ENCODE measurements at places on chromosomes 16 and 17. TPM values are rescaled to one million over a fixed set of nuclear protein-coding genes. Genes with fewer than 3 reads are reported as not detected.

MRPL38 gene
- total RNA-seq: 36.8 TPM

KRTAP4-6 gene
- total RNA-seq: not detected

HOXB3 gene
- total RNA-seq: 17.7 TPM

UMOD gene
- total RNA-seq: not detected

KRT31 gene
- total RNA-seq: not detected

CFAP97D1 gene
- total RNA-seq: not detected

MYOCD gene
- 2.0 TPM for total RNA-seq

TBC1D3E gene
- total RNA-seq: not detected

ACSM2A gene
- total RNA-seq: not detected

PRKCB gene
- total RNA-seq: not detected

- no peak for DNase-seq
These were observed 259.7 kb downstream of the SEC14L1 start for GRCh38 chr17:77400445-77400870.

DNA sequence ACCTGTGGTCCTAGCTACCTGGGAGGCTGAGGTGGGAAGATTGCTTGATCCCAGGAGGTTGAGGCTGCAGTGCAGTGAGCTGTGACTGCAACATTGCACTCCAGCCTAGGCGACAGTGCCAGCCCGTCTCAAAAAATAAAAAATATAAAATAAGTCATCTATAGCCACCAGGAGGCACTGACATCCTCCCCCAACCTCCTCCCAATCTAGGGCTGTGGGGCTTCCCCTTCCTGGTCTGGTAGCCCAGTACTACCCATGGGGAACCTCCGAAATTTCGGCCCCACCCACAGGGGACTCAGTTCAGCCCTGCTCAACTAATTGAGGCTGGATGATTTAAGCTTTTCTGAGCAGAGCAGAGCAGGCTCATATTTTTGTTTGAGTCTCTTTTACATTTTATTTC is 3.2 kb downstream of the ZSCAN10 start:
- DNase-seq: no peak

DNA sequence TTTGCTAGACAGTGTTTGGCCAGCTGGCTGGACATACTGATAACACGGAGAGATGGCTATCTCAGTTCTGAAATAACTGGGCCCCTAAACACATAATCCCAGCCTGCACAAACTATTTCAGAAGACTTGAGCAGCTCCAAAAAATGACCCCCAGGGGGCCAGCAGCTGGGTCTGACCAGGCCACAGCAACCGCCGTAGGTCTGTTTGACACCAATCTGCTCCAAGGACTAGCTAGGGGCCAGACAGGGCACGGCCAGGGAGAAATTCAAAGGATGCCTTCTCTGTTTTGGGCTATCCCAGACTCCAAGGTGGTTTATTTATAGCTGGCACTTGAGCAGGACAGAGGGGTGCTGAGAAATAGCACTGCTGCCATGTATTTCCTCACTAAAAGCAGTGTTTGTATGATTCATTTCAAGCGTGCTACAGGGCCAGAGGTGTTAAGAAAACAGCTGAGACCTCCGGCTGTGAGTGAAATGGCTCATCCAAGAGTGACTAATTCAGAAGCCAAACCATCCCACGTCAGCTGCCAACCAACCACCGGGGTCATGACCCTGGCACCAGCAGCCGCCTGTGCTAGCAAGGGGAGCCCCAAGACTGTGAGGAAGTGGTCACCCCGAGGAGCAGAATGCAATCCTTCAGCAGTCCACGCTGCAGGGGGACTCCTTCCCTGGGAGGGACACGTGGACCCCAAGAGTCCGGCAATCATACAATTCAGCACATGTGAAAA is 5.7 kb downstream of the GGA2 start:
- peak; percentile 75 for DNase-seq

DNA sequence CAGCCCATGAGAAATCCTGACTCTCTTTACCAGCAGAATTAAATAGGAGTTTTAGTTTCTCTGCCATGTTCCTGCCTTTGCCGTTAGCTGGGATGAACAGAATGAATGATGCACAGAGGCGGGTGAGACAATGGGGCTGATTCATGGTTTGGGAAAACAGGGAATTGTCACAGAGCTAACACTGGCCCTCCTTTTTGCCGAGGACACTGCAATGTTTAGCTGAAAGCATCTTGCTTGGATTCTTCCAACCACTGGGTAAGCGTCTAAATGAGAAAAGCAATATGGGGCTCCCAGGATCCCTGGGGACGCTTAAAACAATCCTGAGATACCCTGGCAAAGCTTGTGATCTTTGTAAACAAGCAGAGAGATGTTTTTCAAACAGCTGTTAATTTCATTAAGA is 12.8 kb upstream of the PAFAH1B1 start:
- DNase-seq: no peak

DNA sequence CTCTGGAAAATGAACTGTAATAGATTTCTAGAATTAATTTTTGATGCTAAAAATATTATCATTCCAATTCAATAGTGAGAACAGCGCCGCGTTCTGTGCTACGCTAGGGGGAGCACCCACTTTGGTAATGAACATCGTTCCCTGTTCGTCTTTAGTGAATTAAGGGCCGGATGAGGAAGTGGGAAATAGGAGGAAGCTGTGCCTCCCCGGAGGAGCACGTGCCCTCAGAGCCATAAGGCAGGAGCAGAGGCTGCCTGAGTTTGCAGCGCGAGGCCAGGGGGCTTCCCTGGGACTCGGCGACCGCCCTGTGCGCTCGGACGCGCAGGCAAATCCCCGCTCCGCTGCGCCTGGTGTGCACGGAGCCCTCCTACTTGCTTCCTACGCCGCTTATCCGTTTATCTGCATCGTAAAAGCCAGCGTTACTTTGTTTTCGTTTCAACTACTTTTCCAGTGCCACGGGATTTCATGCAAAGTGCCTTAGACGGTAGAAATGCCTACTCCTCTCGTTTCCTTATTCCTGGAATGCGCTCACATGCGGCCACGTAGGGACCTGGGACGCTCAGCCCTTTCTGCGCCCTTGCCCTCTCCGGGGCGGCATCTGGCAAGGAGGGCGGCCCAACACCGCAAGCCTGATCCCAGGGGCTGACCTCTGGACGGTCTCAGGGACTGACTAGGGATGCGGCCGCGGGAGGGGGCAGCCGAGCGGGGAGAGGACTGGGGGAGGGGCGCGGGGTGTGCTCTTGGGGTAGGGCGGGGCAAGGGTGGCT is 76.4 kb downstream of the KCNJ12 start:
- no peak for DNase-seq

DNA sequence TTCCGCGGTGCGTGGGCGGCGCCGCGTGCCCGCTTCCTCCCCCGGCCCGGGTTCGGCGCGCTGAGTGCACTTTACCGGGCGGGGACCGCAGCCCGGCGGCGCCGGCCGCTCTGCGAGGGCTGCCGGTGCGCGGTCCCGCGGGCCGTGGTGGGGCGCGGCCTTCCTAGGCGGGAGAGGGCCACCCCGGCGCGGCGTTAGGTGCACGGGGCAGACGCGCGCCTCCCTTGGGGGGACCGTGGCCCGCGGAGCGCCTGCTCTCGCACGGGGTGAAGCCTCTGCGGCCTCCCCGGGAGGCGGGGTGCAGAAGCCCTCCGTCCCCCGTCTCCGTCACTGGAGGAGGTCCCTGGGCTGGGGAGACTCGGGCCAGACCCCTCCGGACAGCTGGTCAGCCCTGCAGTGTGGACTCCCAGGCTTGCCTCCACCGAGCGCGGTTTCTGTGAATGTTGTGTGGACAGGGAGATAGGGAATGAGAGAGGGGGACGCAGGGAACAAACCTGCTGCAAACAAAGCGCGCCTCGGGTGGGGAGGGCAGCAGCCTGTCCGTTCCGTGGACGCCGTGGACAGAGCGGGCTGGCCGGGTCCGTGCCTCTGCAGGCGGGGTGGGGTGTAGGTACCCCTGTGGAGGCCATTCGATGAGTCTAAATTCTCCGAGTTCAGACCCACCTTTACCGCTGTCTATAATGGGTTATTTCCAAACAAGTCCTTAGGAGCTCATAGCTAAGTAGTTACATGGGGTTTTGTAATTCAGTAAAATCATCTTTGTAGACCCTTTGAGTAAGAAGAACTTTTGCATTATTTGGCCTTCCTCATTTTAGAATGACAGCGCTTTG is 721 bp downstream of the TBCD start:
- DNase-seq: no peak

GRCh38 chr16:22912654-22913053 is 98.7 kb downstream of the HS3ST2 start:
- no peak for DNase-seq

DNA sequence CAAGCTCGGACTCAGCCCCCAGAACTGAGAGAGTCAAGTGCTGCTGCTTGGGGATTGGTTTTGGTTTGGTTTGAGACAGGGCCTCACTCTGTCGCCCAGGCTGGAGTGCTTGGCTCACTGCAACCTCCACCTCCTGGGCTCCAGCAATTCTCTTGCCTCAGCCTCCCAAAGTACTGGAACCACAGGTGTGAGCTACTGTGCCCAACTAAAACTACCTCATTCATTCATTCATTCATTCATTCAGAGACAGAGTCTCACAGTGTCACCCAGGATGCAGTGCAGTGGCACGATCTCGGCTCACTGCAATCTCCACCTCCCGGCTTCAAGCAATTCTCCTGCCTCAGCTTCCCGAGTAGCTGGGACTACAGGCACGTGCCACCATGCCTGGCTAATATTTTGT is 24.7 kb downstream of the UNKL start:
- no peak for DNase-seq

DNA sequence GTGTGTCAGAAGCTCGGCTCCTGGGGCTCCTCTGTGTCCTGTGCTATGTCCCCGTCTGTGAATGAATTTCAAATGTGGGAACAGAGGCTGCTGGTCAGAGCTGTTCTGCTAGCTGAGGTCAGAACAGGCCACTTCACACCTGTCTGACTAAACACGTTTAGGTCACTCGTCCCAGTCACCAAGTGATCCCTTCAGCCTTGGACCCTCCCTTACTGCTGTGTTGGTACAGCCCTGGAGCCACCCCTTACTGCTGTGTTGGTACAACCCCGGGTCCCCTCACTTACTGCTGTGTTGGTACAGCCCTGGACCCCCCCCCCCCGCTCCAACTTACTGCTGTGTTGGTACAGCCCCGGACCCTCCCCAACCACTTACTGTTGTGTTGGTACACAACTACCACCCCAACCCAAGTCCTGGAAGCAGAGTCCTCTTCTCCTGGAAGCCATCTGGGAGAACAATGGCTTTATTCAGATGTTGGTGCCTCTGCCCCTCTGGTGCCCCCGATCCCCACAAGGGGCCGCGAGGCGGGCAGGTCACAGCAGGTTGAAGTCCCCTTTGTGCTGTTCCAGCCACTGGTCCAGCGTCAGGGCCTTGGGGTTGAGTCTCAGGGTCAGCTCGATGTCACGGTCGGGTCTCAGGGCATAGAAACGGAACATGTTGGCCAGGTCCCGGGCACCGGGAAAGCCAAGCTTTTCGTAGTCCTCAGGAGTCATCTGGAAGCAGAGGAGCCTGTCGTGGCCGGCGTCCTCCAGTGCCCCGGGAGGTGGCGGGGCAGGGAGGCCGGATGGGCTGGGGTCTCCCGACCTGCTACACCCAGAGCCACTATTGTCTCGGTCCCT is 13.0 kb downstream of the NMRAL1 start:
- DNase-seq: no peak

DNA sequence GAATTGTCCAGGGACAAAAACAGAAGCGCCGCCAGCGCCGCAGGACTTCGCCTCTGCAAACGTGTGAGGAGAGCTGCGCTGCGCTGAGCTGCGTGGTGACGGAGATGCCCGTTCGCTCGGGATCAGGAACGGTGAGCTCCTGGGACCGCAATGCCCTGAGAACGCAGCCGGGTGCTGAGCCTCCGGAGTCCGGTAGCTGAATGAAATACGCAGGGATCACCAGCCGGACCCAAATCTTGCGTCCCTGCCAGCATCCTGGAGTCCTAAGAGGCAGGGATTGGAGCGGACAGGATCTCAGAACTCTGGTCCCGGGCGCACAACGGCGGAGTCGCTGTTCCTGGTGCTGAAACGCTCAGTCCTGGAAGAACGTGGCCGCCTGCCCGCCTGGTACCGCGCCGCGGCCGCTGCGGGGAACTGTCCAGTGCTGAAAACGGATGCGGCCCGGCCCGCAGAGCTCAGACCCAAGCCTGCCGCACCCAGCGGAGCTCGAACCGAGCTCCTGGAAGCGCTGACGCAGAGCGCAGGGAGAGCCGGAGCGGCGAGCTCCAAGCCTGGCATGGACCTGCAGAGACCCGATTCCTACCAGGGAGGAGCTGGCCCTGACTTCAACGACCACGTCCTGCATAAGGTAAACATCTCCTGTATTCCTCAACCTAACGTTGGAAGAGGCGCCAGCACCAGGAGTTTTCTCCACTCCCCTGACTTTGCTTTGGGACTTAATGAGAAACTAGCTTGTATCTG is 41.5 kb downstream of the CD300LF start:
- peak; percentile 29 for DNase-seq

- DNase-seq: no peak
These were observed 1.4 kb upstream of the RSKR start for GRCh38 chr17:28615260-28615940.

GRCh38 chr16:89195521-89196171 is 4.7 kb downstream of the SLC22A31 start:
- DNase-seq: no peak

DNA sequence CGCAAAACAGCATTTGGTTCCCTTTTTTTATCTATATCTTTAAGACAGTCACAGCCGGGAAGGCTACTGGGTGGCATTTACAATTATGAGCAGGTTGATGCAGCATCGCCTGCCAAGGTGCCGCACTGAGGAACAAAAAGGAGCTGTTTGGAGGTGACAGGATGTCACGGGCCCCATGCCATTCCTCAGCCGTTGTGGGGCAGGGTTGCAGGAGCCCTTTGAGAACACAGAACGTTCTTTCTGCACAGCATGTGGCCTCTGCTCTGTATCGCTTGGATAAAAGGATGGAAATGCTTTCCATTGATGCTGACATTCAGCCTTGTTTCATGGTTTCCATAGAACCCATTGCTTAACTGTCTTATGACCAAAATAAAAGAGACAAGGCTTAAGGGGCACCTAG is 141.9 kb upstream of the CDH5 start:
- no peak for DNase-seq

DNA sequence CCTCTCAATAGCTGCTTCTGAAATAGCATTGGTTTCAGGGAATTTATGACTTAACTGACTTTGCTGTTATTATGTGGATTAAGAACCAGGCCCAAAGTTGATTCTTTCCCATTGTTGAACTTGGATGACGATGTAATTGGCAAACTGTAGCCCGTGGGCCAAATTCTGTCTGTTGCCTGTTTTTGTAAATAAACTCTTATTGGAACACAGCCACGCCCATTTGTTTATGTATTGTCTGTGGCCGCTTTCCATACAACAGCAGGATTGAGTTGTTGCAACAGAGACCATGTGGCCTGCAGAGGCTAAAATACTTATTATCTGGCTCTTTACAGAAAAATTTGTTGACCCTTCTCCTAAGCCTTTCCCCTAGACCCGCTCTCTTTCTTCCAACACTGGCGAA is 31.6 kb downstream of the NTN1 start:
- DNase-seq: no peak

- no peak for DNase-seq
These were observed 115.4 kb upstream of the ZFHX3 start for GRCh38 chr16:73163238-73163815.

- no peak for DNase-seq
These were observed at the start of gene CDH5 for GRCh38 chr16:66366433-66367299. Gene CDH5 (plus strand): TSS chr16:66366691. CDS start chr16:66379338, 12,647 bp downstream.

GRCh38 chr17:67281053-67281452 is 36.1 kb upstream of the HELZ start:
- no peak for DNase-seq

Data from glomerular endothelial cell (primary cell).